ENCODE measurements at places on chromosomes 11 and 22. TPM values are rescaled to one million over a fixed set of nuclear protein-coding genes. Genes with fewer than 3 reads are reported as not detected.

Gene MS4A4A
- total RNA-seq, result 13.4 TPM

Gene CRYBA4
- total RNA-seq, result not detected

Gene EIF3F
- 156 TPM for total RNA-seq

Gene ANGPTL5
- 0.77 TPM for total RNA-seq

Gene TRIM49
- total RNA-seq, result not detected

Gene TTC36
- total RNA-seq, result 1.2 TPM

Gene P4HA3
- 0.17 TPM for total RNA-seq

Gene RIMBP3C
- total RNA-seq, result not detected

Gene MS4A3
- total RNA-seq, result not detected

Gene CRYBB3
- not detected for total RNA-seq

Gene PARVG
- 3.5 TPM for total RNA-seq

Gene RAB36
- total RNA-seq, result 0.74 TPM

Gene GANAB
- 106 TPM for total RNA-seq

Measured in left ventricle myocardium superior (tissue), 1 donor.